ENCODE measurements at places on chromosomes 16 and 17.
A peak's percentile ranks its signal among the peaks of the same experiment; 100 is the strongest.

GRCh38 chr16:77076839-77077238, 114.2 kb upstream of the MON1B start:
- DNase-seq = no peak

DNA sequence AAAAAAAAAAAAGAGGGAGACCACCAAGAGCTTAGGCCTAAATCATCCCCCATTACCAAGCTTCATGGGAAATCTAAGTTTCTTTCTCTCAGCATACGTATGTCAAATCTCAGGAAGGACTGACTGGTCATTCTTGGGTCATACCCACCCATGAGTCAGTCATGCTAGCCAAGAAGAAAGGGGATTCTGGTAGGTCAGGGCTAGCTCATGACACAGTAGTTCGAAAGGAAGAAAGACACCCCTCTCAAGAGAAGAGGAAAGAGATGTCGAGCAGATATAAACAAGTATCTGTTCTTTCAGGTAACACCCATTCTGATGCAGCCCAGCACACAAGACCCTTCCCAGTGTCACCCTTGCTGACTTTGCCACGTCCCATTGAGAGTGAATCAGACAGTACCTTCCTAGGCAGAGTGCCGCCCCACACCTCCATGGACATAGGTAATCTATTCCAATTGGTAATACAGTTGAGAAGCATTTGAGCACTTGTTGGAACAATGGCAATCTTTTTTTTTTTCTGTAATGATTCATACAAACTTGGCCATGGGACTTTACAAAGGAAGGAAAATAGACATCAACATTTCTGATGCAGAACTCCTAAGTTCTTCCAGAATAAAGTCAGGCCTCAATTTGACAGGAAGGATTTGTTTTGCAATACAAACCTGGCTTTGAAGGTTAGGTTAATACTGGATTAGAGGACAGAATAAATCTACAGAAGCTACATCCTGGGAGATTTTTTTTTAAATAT, 38.2 kb downstream of the COPRS start:
- no peak for DNase-seq

DNA sequence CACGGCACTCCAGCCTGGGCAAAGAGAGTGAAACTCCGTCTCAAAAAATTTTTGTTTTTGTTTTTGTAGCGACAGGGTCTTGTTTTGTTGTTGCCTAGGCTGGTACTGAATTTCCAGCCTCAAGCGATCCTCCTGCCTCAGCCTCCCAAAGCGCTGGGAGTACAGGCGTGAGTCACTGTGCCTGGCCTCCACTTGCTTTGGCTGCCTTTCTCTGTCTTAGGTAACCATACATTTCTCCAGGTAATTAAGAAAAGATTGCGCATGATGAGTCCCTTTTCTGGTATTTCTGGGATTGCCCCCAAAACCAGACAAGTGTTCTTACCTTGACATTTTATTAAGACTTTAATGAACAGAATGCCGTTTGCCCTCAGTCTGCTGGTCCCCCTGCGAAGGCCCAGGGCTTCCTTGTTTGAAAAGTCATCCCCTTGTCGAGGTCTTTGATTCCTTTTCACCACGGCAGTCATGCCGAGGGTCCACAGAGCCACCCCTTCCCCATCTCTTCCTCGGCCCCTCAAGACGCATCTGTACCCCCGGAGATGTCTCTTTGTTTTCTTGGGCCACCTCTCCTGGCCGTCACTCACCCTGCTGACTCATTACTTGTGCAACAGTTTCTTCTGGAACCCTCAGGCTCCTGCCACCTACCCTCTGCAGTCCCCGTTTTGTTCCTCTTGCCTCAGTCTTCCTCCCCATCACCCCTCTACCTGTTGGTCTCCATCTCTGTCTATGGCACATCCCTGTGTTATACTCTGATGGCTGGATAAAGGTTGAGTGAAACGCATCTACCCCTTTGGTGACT, 151.0 kb downstream of the SEC14L1 start:
- no peak for DNase-seq

DNA sequence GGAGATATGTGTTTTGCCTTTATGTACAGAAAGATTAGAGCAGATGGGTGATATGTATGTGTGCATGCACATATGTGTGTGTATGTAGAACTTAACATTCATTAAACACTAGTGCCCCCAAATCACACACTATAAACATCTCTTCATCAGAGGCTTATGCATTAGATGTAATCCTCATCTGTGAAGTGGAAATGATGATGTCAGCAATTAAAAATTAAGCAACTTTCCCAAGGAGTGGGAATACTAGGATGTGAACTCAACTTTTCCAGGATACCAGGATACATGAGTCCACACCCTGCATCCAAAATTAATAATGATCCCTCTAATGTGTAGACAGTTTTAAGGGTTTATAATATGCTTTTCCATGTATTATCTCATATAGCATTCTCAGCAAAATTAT, 127.7 kb upstream of the ADAMTS18 start:
- DNase-seq = no peak

- DNase-seq = no peak
These were observed 109.6 kb downstream of the C16orf78 start for GRCh38 chr16:49483251-49483650.

DNA sequence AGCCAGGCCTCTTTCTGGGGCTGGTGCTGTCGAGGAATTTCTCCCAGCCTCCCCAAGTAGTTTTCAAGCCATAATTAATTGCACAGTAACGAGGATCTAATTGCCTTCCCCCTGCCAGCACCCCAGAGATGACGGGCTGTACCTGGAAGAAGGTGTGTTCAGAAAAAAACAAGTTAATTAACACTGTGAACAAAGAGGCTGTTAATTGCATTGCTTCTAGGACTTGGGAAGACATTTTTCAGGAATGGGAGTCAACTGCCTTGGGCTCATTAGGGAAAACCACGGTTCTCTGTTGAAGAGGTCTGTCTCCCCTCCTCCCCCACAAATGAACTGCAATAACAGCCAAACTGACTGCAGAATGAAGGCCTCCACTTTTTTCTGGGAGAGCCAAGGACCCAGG, 176.7 kb downstream of the CCT6B start:
- no peak for DNase-seq

GRCh38 chr16:17423221-17423620, 47.5 kb downstream of the XYLT1 start:
- DNase-seq = no peak

- no peak for DNase-seq
These were observed 128.6 kb downstream of the IRF8 start for GRCh38 chr16:86027373-86028126.

- DNase-seq = no peak
These were observed 535.1 kb downstream of the CDH11 start for GRCh38 chr16:64586781-64587180.

- peak; percentile 35 for DNase-seq
These were observed 15.0 kb upstream of the ATP2A3 start for GRCh38 chr17:3979290-3979611.

Data from OCI-LY7 (cell line).